ENCODE measurements at places on chromosomes 11 and 22. TPM values are rescaled to one million over a fixed set of nuclear protein-coding genes. Genes with fewer than 3 reads are reported as not detected.

DNA sequence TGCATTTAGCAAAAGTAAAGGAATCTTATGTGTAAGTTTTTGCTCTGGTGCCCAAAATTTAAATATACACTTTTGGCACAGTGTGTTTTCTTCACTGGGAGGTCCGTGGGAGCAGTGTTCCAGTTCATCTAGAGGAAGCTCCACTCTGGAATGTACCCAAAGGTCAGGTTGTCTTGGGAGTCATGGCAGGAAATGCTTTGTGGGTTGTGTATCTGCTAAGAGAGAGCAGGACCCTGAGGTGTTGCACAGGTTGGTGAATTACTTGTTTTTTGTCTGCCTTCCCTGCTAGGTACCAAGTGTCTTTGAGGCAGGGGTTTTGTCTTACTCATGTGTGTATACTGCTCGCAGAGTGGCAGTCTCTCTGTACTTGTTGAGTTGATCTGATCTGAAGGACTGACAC, 37.3 kb downstream of the DIXDC1 start:
- no peak for DNase-seq

DNA sequence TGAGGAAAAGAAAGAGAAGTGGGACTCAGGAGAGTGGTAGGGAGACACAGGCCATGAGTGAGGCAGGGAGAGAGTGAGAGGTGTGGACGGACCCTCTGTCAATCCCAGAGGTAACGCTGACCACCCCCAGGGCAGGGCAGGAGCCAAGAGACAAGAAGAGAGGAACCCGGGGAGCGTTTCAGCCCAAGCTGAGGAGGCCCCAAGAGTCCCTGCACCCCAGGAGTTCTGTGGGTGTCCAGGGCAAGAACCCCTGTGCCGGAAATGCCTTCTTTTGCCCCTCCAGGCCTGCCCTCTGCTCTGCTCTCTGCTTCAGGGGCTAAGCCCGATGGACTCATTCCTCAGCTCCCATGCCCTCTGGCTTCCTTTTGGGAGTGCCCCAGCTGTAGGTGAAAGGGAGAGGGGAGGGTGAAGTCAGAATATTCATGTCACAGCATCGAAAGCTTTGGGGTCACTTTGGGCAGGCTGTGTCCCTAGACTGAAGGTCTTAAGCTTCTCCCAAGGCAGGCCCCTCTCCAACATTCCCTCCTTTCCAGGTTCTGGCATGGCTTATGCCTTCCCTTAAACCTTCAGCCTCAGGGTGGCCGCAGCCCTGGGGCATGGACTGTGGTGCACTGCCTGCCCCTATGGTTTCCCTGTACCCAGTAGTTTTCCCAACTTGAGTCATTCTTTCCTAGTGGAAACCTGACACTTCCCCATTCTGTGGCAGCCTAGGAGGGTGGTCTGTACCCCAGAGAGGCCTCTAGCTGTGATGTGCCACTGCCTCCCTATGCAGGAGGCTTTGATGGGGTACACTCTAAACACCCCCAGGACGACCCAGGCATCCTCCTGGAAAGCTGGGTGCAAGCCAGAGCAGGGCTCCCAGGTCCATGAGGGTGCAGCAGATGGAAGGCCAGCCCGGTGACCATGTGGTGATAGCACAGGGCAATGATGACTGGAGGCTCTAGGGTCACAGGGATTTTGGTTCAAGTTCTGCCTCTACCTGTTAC, 27.1 kb downstream of the MYEOV start:
- DNase-seq = no peak

Gene RASL10A
- total RNA-seq = 0.73 TPM

GRCh38 chr22:30892286-30892685, 76.3 kb downstream of the MORC2 start:
- no peak for DNase-seq

GRCh38 chr22:46619830-46620501, at the start of gene GRAMD4:
GRAMD4 (plus strand) TSS chr22:46620386; CDS start chr22:46626800, 6,414 bp downstream.
- no peak for DNase-seq

DNA sequence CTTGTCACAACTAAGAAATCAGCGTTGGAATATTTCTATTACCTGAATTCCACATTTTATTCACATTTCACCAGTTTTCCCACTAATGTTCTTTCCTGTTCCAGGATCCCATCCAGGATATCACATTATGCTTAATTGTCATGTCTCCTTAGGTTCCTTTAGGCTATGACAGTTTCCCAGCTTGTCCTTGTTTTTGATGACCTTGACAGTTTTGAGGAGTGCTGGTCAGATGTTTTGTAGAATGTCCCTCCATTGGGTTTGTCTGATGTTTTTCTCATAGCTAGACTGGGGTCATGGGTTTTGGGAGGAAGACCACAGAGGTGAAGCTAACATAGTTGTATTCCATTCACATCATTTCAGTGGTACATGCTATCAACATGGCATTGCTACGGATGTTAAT, 80.8 kb upstream of the HEPHL1 start:
- no peak for DNase-seq

Gene HORMAD2
- not detected for total RNA-seq

GRCh38 chr11:124834526-124835180, 30.6 kb upstream of the ROBO3 start:
- DNase-seq = no peak

DNA sequence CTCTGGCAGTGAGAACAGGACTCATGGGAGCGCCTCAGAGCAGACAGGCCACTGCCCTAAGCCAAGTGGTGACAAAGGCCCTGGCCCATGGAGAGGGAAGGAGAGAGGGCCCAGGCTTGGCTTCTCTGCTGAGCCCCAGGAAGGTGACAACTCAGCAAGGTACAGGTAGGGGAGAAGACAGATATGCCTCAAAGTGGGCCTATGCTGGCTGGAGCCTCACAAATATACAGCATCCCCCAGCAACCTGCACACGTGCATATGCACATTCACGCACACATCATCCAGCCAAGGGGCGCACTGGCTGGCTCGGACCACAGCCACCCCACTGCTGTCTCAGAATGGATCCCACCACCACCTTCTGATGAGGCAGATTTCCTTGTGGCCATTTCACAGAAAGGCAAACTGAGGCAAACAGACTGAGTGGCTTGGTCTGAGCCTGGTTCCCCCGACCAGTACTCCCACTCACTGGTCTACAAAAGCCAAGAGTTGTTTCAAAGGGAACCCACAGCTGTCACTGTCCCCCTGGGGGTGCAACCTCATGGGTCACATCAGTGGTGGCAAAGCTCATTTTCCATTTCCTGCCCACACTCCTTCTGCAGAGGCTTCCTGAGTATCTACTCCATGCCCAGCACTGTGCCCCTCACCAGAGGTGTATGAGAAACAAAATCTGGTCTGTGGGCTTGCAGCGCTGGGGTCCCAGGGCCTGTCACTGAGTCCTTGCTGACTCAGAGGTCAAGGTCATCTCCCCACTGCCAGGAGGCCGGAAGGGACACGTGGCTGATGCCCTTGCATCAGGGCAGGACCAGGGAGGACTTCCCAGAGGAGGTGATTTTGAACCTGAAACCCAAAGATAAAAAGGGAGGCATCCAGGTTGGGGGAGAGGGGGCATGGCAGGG, 67.3 kb upstream of the PRR5 start:
- no peak for DNase-seq

DNA sequence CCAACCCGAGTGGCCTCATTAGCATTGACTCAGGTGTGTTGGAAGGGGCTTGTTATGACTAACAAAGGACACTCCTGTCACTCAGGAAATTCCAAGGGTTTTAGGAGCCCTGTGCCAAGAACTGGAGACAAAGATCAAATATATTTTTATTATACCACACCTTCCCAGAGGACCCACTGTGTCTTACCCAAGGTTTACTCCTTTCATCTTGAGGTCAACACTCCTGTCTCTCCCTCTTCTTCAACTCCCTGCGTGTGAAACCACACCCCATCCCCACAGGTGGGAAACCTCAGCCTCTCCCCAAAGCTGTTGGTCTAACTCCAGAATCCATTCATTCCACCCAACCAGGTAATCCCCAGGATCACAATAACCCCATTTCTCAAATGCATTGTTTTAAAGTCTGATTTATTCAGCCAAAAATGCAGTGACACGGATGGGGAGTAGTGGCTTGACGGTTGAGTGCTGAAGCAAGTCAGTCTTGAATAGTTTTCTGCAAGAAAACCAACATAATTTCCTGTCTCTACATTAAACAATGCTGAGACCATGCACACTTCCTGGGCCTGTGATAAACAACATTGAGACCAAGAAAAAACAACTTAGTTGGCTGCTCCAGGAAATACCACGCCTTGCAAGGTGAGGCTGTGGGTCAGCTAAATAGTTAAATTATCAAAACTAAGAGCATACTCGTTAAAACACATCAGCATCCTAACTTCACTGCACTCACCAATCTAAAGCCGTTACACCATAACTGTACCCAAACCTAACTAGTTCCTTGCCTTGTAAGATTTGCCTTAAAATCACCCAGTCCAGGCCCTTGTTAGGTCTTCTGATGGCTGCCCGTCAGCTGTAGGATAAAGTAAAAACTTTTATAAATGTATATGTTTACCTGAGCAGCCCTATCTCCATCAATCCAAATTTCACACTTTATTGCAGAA, 38.5 kb upstream of the SPON1 start:
- peak; percentile 7 for DNase-seq

GRCh38 chr11:27370374-27370773, 7.4 kb upstream of the CCDC34 start:
- DNase-seq = no peak

DNA sequence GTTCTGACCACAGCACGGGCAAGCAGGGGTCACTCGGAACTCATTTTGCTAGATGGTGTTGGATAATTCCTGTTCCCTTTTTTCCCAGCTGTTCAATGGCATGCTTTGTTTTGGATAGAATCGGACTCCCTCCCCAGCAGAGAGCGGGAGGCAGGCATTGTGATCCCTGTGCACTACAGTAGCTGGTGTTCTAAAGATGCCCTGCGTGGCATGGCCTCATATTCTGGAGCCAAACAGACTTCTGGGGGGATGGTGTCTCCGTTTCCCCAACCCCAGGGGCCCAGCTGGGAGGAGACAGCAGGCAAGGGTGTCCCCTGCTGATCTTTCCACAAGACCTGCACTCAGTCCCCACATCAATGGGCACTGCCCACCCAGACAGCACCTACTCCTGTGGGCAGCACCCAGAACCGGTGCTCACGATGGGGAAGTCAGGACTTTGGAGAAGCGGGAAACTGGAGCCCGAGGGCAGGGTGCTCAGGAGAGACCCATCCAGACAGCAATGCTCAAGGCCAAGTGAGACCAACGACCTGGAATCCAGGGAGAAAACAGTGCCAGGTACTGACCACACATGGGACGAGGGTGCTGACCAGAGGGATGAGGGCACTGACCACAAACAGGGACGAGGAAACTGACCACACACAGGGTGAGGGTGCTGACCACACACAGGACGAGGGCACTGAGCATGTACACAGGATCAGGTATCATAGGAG, 934.9 kb downstream of the BRD1 start:
- no peak for DNase-seq

Measured in pulmonary artery endothelial cell (primary cell).